Effector memory CD8-positive, alpha-beta T cell (primary cell): ENCODE measurements at places on chromosomes 7 and 10.

GRCh38 chr10:49382226-49382625, 13.7 kb downstream of the DRGX start:
- no peak for DNase-seq
- H3K4me3 ChIP-seq = no peak overlapping the region
- peaks cover 61% of the 10 kb centered on the region for H3K27me3 ChIP-seq

DNA sequence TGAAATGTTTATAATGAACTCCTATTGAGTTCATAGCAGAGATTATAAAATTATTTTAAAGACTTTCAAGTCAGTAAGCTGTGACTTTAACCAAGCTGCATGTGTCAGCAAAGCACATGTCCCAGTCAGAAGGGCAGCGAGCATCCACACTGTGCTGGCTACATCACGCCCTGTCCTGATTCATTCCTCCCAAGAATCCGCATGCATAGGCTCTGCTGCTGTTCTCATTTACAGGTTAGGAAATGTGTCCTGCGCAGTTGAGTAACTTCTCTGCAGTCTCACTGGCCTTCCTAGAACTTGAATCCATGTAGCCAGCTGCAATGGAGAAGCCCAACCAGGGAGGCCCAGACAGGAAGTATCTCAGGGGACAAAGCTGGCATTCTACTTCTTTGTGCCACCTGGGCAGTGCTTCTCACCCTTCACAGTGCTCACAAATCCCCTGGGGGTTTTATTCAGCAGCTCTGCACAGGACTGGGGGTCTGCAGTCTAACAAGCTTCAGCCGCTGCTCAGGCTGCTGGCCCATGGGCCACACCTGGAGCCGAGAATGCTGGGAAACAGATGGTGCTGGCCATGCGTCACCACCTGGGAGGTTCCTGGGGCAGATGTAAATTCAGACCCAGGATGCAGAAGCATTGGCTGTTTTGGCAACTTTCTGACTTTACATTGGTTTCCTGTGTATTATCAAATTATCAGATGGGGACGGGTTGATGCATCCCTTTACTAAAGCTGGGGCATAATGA, 192.8 kb upstream of the GDF10 start:
- no peak for DNase-seq
- no peaks in the 10 kb centered on the region for H3K4me1 ChIP-seq
- H3K27me3 ChIP-seq = no peaks in the 10 kb centered on the region
- H3K36me3 ChIP-seq = no peaks in the 10 kb centered on the region
- no peak overlapping the region for H3K4me3 ChIP-seq

DNA sequence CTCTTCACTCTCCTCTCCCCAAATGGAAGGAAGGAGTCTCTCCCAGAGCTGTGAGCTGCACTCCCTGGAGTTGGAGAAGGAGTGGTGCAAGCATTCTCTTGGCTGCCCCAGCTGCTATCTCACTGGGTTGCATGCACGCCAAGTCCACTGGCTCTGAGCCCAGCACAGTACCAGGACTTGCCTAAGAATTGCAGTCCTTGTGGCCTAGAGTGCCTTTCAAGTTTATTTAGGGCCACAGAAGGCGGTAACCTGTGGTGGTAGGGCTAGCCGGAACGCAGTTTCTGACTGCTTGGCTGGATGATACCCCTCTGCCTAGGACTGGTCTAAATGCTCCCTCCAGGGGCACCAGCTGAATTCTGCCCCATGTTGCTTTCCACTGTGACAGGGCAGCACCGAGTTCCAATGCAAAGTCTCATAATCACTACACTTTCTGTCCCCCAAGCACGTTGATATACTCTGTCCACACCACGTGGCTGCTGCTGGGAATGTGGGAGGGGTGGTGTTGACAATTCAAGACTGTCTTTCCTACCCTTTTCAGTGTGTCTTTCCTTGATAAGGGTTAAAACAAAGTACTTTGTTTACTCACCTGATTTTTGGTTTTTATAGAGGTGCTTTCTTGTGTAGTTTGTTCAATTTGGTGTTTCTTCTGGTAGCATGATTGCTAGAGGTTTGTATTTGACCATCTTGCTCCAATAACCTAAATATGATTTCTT, 57.0 kb downstream of the PHTF2 start:
- no peak overlapping the region for H3K4me3 ChIP-seq
- no peak for DNase-seq
- H3K36me3 ChIP-seq = peaks cover 6% of the 10 kb centered on the region
- no peaks in the 10 kb centered on the region for H3K27me3 ChIP-seq

- H3K27ac ChIP-seq = peak overlapping the region; percentile 88
- H3K27me3 ChIP-seq = no peaks in the 10 kb centered on the region
- peak overlapping the region; percentile 84 for H3K4me3 ChIP-seq
- peaks cover 14% of the 10 kb centered on the region for H3K4me1 ChIP-seq
These were observed 860 bp downstream of the EXOC6 start for GRCh38 chr10:92849234-92849525.

- H3K27ac ChIP-seq = no peak overlapping the region
- H3K4me1 ChIP-seq = no peaks in the 10 kb centered on the region
- H3K4me3 ChIP-seq = no peak overlapping the region
These were observed 605.4 kb downstream of the INHBA start for GRCh38 chr7:41097501-41097900.

GRCh38 chr10:28984431-28984830, 304.4 kb upstream of the LYZL1 start:
- H3K27ac ChIP-seq = no peak overlapping the region
- DNase-seq = no peak
- no peaks in the 10 kb centered on the region for H3K4me1 ChIP-seq
- no peak overlapping the region for H3K4me3 ChIP-seq
- H3K36me3 ChIP-seq = no peaks in the 10 kb centered on the region

GRCh38 chr10:121771966-121772365, 155.9 kb downstream of the ATE1 start:
- no peaks in the 10 kb centered on the region for H3K27me3 ChIP-seq
- no peak overlapping the region for H3K27ac ChIP-seq
- no peak for DNase-seq
- peaks cover 3% of the 10 kb centered on the region for H3K4me1 ChIP-seq
- H3K36me3 ChIP-seq = no peaks in the 10 kb centered on the region
